Smooth muscle cell of bladder (primary cell): ENCODE measurements at places on chromosomes 7 and 10. TPM values are rescaled to one million over a fixed set of nuclear protein-coding genes. Genes with fewer than 3 reads are reported as not detected.

The MYL10 gene
- not detected in 2 replicates for total RNA-seq

The ACTR1A gene
- total RNA-seq, result 111 and 112 TPM in 2 replicates

The ZNF727 gene
- 0.28 TPM in 2 replicates for total RNA-seq

The VPS26A gene
- 21.2 and 26.9 TPM in 2 replicates for total RNA-seq

The SEC31B gene
- 2.6 and 3.3 TPM in 2 replicates for total RNA-seq

The SYPL1 gene
- 31.1 and 39.0 TPM in 2 replicates for total RNA-seq

The TMEM236 gene
- under 0.01 TPM in 2 replicates for total RNA-seq

The FLNC gene
- 99.0 and 191 TPM in 2 replicates for total RNA-seq

The GPR26 gene
- not detected in 2 replicates for total RNA-seq

The FAM237B gene
- under 0.01 TPM in 1 of 2 replicates, not detected in the other for total RNA-seq

The H2BK1 gene
- total RNA-seq, result not detected in 2 replicates

The DNAJC12 gene
- total RNA-seq, result 4.3 and 9.6 TPM in 2 replicates

The PLPP4 gene
- total RNA-seq, result 0.46 and 2.1 TPM in 2 replicates

The AZGP1 gene
- 0.09 TPM in 1 of 2 replicates, not detected in the other for total RNA-seq

The CPA2 gene
- total RNA-seq, result not detected in 2 replicates

The PVRIG gene
- total RNA-seq, result not detected in 2 replicates

The MSMB gene
- not detected in 2 replicates for total RNA-seq

The IFIT1B gene
- not detected in 2 replicates for total RNA-seq

The TRDMT1 gene
- 3.9 and 4.1 TPM in 2 replicates for total RNA-seq

The INMT gene
- total RNA-seq, result 13.4 and 21.8 TPM in 2 replicates

The CRYGN gene
- 0.14 and 0.74 TPM in 2 replicates for total RNA-seq

The VAX1 gene
- not detected in 2 replicates for total RNA-seq

The MYH16 gene
- total RNA-seq, result not detected in 2 replicates

The TSPAN15 gene
- total RNA-seq, result 0.85 and 1.6 TPM in 2 replicates

The PDK4 gene
- total RNA-seq, result 13.1 and 16.2 TPM in 2 replicates

The LSM5 gene
- 15.3 and 16.1 TPM in 2 replicates for total RNA-seq

The NOS3 gene
- 1.3 TPM in 2 replicates for total RNA-seq

The ZNF777 gene
- 2.4 and 4.4 TPM in 2 replicates for total RNA-seq

The INSIG1 gene
- total RNA-seq, result 237 and 290 TPM in 2 replicates
